ENCODE measurements at places on chromosomes 1 and 21.

DNA sequence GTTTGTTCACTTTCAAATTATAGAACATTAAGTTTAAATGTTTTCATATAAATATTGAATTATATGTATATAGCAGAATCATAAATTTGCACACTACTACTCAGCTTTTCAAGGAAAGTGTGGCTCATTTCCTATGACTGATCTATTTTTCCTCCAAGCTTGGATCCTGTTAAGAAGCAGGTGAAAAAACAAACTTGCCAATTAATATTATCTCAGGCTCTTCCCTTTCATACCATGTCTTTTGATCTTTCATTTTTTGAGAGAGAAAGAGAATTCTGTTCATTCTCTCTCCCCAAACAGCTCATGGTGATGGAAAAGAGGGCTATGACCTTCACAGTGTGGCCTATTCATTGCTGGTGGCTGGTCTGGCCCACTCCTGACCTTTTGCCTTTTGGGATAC is 43.7 kb downstream of the SEC16B start:
- DNase-seq, result no peak

DNA sequence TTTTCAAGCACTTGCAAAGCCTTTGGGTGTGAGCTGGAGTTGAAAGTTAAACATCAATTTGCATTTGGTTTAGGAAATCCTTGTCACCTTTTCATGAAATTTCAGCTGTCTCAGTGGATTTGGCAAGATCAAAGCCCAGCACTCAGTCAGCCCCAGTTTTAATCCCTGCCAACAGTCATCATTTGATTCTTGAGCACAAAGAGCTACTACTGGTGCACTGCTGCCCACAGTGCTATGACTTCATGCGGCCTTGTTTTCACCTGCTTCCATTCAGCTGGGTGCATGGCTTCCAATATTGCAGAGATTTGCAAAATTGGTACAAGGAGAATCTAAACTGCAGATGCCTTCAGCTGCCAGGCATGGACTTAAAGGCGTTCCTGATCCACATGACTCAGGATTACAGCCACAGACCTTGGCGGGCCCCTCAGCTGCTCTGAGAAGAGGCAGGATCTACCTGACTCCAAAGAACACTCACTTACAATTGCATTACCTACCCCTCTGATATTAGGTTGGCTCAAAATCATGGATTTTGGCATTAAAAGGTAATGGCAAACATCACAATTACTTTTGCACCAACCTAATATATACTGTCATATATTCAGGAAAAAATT is 259.1 kb downstream of the DSCAM start:
- DNase-seq, result no peak

GRCh38 chr1:20493309-20493708 is 7.3 kb upstream of the CAMK2N1 start:
- no peak for DNase-seq

DNA sequence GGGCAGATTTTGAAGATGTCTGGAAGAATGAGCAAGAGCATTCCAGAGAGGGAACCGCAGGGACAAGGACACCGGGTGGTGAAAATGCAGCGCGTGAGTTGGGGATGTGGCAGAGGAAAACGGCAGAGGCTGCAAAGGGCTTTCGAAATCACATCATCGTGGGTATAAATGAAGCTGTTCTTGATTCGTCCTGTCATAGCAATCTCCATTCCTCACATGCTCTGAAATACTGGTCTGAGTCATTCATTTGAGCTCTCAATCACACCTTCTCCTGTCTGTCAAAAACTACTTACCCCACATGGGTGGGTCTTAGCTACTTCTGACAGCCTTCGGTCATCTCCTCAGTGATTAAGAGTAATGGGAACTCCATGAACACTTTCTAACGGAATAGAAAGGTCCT is 81.5 kb downstream of the ERG start:
- no peak for DNase-seq

DNA sequence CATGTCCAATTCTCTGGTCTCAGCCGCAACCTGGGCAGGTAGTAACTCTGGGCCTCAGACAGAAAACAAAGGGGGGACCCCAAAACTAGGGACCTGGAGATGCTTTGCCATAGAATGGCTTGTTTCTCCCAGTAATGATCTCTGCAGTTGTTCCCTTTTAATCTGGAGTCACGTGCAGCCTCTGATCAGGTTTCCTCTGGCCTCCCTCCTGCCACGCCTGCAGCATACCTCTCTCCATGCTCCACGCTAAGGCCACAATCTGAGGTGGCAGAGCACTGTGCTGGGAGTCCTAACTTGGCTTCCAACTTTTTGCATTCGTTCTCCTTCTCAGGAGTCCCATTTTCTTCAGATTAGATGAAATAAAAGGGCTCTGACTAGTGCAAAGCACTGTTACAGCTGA is 1.9 kb downstream of the PABPC4 start:
- DNase-seq, result no peak

GRCh38 chr1:178606839-178607238 is 93.9 kb downstream of the TEX35 start:
- no peak for DNase-seq
